ENCODE measurements at places on chromosomes 2 and 18. TPM values are rescaled to one million over a fixed set of nuclear protein-coding genes. Genes with fewer than 3 reads are reported as not detected.

Gene SPDYA
- 0.30 TPM for polyA plus RNA-seq

Gene PLEK
- polyA plus RNA-seq: 110 TPM

Gene EPAS1
- not detected for polyA plus RNA-seq

Gene METTL5
- 111 TPM for polyA plus RNA-seq

Gene ZNF804A
- 4.5 TPM for polyA plus RNA-seq

Gene CRACDL
- not detected for polyA plus RNA-seq

Gene SMYD1
- not detected for polyA plus RNA-seq

Gene OTX1
- not detected for polyA plus RNA-seq

Gene QPCT
- 1.8 TPM for polyA plus RNA-seq

Gene HRH4
- polyA plus RNA-seq: not detected

Gene DNAJC10
- 158 TPM for polyA plus RNA-seq

Gene TMEFF2
- not detected for polyA plus RNA-seq

Gene ATOH8
- not detected for polyA plus RNA-seq

Gene CRYGA
- not detected for polyA plus RNA-seq

Gene FAM117B
- polyA plus RNA-seq: 21.6 TPM

Gene LIMS4
- polyA plus RNA-seq: 1.4 TPM

Gene PCBP1
- polyA plus RNA-seq: 123 TPM

Gene DAPL1
- polyA plus RNA-seq: not detected

Gene NAT8
- polyA plus RNA-seq: not detected

Gene BMP10
- polyA plus RNA-seq: not detected

Gene GAL3ST2
- not detected for polyA plus RNA-seq

Gene GCG
- polyA plus RNA-seq: not detected

Gene GPR75
- polyA plus RNA-seq: 0.10 TPM

Gene SP9
- not detected for polyA plus RNA-seq

Gene CFAP221
- polyA plus RNA-seq: not detected

Gene MDH1B
- polyA plus RNA-seq: not detected

Gene TTC27
- 16.0 TPM for polyA plus RNA-seq

Gene USP40
- polyA plus RNA-seq: 4.1 TPM

Gene TMEM178A
- not detected for polyA plus RNA-seq

Gene TSPYL6
- polyA plus RNA-seq: not detected

Gene COBLL1
- polyA plus RNA-seq: 114 TPM

Gene MOGAT1
- not detected for polyA plus RNA-seq

Gene FBXO36
- polyA plus RNA-seq: 0.63 TPM

Gene APOB
- not detected for polyA plus RNA-seq

Gene CPSF3
- polyA plus RNA-seq: 21.9 TPM

Gene GNAL
- 0.20 TPM for polyA plus RNA-seq

Gene SERPINB10
- not detected for polyA plus RNA-seq

Gene CKAP2L
- not detected for polyA plus RNA-seq

Gene RFX8
- not detected for polyA plus RNA-seq

Gene TMEM18
- 27.2 TPM for polyA plus RNA-seq

Gene IL18RAP
- 0.55 TPM for polyA plus RNA-seq

Gene SP140L
- polyA plus RNA-seq: 38.9 TPM

Data from IgD-negative memory B cell (primary cell).